ENCODE measurements at places on chromosomes 2 and 18.

GRCh38 chr18:73879766-73880165 is 267.9 kb downstream of the FBXO15 start:
- no peak for DNase-seq

GRCh38 chr2:24618144-24618543 is 127.1 kb downstream of the NCOA1 start:
- DNase-seq, result no peak

- DNase-seq, result no peak
Measured at GRCh38 chr2:236558036-236558435, 11.6 kb upstream of the ACKR3 start.

GRCh38 chr18:68215931-68216330 is 499.0 kb downstream of the TMX3 start:
- DNase-seq, result peak; percentile 92

- peak; percentile 93 for DNase-seq
Measured at GRCh38 chr2:181955010-181955409, 30.6 kb upstream of the PPP1R1C start.

- DNase-seq, result peak; percentile 45
Measured at GRCh38 chr2:211737282-211737681, 801.3 kb downstream of the ERBB4 start.

DNA sequence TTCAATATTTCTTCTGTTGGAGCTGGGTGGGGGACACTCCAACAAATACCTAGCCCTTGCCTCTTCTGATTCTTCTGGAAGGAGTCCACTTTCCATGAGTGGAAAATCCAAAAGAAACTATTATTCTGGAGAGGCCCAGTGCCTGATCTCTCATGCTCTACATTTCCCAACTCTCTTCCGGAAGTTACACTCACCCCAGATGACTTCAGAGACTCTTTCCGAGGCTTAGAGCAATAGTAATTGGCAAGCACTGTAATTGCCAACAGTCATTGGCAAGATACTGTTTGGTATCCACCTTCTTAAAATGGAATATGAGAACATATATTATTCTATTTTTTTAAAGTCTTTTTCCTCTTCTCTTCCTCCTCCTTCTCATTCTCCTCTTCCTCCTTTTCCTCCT is 60.5 kb upstream of the CYRIA start:
- no peak for DNase-seq

DNA sequence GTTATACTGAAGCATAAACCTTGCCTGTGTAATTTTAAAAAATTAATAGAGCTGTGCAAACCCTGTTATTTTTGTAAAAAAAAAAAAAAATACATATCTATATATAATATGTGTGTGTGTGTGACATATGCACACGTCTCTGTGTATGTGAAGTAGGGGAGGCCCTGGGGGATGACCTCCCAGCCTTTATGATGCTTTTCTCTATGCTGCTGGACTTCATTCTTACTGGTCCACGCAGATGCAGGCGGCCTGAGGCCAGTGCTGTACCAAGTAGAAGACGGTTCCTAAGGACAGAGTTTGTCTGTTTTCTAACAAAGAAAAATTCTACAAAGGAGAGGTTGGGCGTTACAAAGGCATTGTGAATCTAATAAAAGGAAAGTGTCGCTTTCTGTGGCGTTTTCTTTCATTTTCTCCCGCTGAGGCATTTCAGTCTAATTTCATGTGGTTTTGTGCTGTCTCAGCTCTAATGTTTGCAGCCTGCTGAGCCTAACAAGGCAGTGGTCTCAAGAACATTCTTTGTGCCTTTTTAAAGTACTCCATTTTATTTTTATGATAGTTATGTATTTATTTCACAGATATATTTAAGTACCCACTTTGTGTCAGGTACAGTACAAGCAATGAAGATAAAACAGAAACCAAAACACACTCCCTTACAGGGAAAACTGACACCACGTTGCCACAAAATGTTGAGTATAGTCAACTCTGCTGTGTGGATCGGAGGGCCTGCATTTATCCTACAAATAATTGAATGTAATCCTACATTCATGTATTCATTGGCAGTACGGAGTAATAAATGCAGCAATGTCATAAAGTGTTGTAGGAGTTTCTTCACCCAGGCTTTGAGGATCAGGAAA is 118.0 kb downstream of the RAB3GAP1 start:
- DNase-seq, result no peak

GRCh38 chr2:219327719-219328118 is 4.8 kb downstream of the RESP18 start:
- DNase-seq, result no peak

- no peak for DNase-seq
Measured at GRCh38 chr2:113149553-113150257, 22.3 kb downstream of the IL1RN start.
